ENCODE measurements at places on chromosomes 3 and 15. TPM values are rescaled to one million over a fixed set of nuclear protein-coding genes. Genes with fewer than 3 reads are reported as not detected.

GRCh38 chr3:184982076-184982475 is 170.1 kb downstream of the VPS8 start:
- no peaks in the 10 kb centered on the region for H3K36me3 ChIP-seq
- no peaks in the 10 kb centered on the region for H3K27me3 ChIP-seq
- no peak for DNase-seq
- H3K4me1 ChIP-seq, result no peaks in the 10 kb centered on the region
- no peak overlapping the region for H3K27ac ChIP-seq
- no peak overlapping the region for H3K4me3 ChIP-seq

GRCh38 chr15:40306908-40307307 is 827 bp downstream of the PLCB2 start:
- H3K4me3 ChIP-seq, result no peak overlapping the region
- H3K36me3 ChIP-seq, result no peaks in the 10 kb centered on the region
- no peak for DNase-seq
- H3K27ac ChIP-seq, result no peak overlapping the region
- H3K27me3 ChIP-seq, result peaks cover 41% of the 10 kb centered on the region

DNA sequence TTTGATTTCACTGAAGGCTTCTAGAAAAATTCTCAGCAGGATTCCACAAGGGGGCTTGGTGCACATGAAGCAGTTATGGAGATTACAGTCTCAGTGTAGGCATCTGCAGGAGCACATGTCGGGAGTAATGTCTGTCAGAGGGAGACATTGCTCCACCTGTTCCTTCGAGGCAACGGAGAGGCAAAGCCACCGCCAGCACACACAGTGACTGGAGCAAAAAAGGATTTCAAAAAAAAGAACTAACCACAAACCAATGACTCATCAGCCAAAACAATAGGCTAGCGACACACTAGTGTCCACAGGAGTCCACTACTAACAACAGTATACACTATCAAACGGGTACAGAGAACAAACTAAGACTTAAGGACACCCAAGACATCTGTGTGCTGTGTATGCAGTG is 68.9 kb downstream of the NPTN start:
- H3K4me1 ChIP-seq, result peaks cover 8% of the 10 kb centered on the region
- peaks cover 53% of the 10 kb centered on the region for H3K36me3 ChIP-seq
- no peak overlapping the region for H3K4me3 ChIP-seq
- H3K27ac ChIP-seq, result no peak overlapping the region

GRCh38 chr3:147403511-147403910 is 2.8 kb downstream of the ZIC4 start:
- no peak for DNase-seq
- no peak overlapping the region for H3K4me3 ChIP-seq
- H3K27me3 ChIP-seq, result peaks cover 85% of the 10 kb centered on the region
- no peak overlapping the region for H3K27ac ChIP-seq
- H3K36me3 ChIP-seq, result no peaks in the 10 kb centered on the region
- H3K4me1 ChIP-seq, result no peaks in the 10 kb centered on the region

DNA sequence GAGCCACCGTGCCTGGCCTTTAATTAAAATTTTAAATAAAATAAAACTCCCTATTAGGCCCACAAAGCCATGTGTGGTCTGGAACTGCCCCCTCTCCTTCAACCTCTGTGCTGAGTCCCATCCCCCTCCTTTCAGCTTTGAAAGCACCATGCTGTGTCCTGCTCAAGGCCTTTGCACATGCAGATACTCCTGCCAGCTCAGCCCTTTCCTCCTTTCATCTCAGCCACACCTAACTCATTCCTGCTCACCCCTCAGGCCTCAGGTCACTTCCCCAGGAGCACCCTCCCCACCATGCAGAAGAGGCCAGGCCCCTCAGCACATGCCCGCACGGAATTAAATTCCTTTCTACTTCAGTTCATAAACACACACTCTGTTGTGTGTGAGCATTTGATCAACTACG is 28.1 kb downstream of the ATRIP start:
- H3K27me3 ChIP-seq, result no peaks in the 10 kb centered on the region
- no peak overlapping the region for H3K27ac ChIP-seq
- peak; percentile 55 for DNase-seq

GRCh38 chr3:52205727-52206372 is 7.9 kb downstream of the ALAS1 start:
- no peaks in the 10 kb centered on the region for H3K27me3 ChIP-seq
- peaks cover 93% of the 10 kb centered on the region for H3K36me3 ChIP-seq
- peaks cover 4% of the 10 kb centered on the region for H3K4me1 ChIP-seq
- DNase-seq, result peak; percentile 79

DNA sequence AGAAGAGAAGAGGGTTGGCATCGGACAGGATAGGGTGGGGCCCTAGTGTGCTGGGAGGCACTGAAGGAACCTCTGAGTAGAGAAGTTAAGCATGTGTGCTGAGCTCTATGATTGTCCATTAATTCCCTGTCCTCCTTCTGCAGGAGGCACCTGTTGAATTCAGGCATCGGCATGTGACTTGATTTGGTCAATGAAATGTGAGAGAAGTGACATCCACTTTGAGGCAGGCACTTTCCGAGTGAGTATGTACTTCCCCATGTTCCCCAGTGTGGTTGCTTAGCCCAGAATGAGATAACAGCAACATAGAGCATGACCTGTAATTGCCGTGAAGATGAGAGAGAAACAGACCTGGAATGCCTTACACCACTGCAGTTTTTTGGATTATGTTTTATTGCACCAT is 224.8 kb downstream of the RPLP1 start:
- H3K36me3 ChIP-seq, result no peaks in the 10 kb centered on the region
- no peaks in the 10 kb centered on the region for H3K4me1 ChIP-seq
- peaks cover 42% of the 10 kb centered on the region for H3K27me3 ChIP-seq
- DNase-seq, result no peak
- no peak overlapping the region for H3K4me3 ChIP-seq

GRCh38 chr3:183253528-183254486 is 754 bp downstream of the B3GNT5 start:
- peak overlapping the region; percentile 12 for H3K27ac ChIP-seq
- DNase-seq, result peak; percentile 90
- H3K36me3 ChIP-seq, result no peaks in the 10 kb centered on the region
- H3K27me3 ChIP-seq, result peaks cover 7% of the 10 kb centered on the region
- peak overlapping the region; percentile 86 for H3K4me3 ChIP-seq

- no peaks in the 10 kb centered on the region for H3K27me3 ChIP-seq
- no peaks in the 10 kb centered on the region for H3K36me3 ChIP-seq
- no peaks in the 10 kb centered on the region for H3K4me1 ChIP-seq
- no peak overlapping the region for H3K27ac ChIP-seq
These were observed 362.3 kb upstream of the RGMA start for GRCh38 chr15:93451265-93451664.

- H3K4me1 ChIP-seq, result no peaks in the 10 kb centered on the region
- H3K27me3 ChIP-seq, result no peaks in the 10 kb centered on the region
These were observed 14.9 kb downstream of the CCDC32 start for GRCh38 chr15:40549894-40550293.

DNA sequence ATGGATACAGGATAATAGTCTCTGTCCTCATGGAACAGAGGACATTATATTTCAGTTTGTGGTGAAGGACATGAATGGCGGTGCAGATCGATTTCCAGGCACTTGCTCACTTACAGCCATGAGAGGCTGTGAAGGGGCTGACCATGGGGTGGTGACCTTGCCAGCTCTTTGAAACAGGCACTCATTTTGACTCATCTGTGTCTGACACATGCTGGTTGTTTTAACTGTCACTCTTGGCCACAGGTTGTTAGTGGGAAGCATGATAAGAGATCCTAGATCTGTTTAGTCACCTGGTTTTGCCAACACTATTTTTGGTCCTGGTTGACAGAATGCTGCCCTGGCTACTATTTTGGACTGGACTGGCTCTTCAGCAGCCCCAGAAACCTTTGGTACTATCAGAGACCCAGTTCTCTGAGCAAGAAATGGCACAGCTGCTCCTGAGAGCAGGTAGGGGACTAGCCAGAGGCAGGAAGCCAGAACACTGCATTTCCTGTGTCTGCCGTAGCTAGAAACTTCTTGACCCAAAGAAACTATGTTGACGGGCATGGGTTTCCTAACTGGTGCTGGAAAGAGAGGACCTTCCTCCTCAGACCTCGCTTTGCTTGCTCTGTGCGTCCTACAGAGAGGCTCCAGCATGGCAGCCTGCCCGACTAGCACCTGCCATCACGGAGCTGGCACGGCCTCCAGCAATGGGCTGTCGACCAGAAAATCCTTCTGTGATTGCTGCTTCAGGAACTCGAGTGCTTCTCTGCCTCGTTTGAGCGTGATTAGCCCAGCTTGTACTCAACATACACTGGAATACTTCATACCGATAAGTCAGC is 6.3 kb downstream of the PXYLP1 start:
- H3K36me3 ChIP-seq, result no peaks in the 10 kb centered on the region
- no peaks in the 10 kb centered on the region for H3K27me3 ChIP-seq
- no peak for DNase-seq
- no peak overlapping the region for H3K4me3 ChIP-seq
- H3K27ac ChIP-seq, result no peak overlapping the region
- H3K4me1 ChIP-seq, result peaks cover 24% of the 10 kb centered on the region

DNA sequence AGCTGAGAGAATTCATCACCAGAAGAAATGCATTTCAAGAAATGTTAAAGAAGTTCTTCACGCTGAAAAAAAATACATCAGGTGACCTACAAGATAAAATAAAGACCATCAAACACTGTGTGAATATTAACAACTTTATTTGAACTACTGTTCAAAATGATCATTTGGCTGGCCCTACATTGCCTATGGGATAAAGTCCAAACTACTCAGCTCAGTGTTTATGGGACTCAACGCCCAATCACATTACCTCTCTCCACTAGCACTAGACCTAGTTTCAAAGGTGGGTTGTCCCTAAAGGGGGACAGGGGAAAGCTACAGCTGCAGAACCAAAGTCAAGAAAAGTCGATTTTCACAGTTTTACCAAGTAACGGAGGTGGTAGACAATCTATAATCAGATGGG is 62.0 kb downstream of the DLG1 start:
- H3K27ac ChIP-seq, result no peak overlapping the region
- no peaks in the 10 kb centered on the region for H3K36me3 ChIP-seq
- DNase-seq, result no peak
- no peak overlapping the region for H3K4me3 ChIP-seq
- H3K27me3 ChIP-seq, result no peaks in the 10 kb centered on the region
- peaks cover 3% of the 10 kb centered on the region for H3K4me1 ChIP-seq

GRCh38 chr3:10600296-10600714 is 94.9 kb upstream of the ATP2B2 start:
- peaks cover 16% of the 10 kb centered on the region for H3K27me3 ChIP-seq
- peaks cover 9% of the 10 kb centered on the region for H3K4me1 ChIP-seq
- H3K36me3 ChIP-seq, result no peaks in the 10 kb centered on the region
- no peak overlapping the region for H3K27ac ChIP-seq
- DNase-seq, result no peak

DNA sequence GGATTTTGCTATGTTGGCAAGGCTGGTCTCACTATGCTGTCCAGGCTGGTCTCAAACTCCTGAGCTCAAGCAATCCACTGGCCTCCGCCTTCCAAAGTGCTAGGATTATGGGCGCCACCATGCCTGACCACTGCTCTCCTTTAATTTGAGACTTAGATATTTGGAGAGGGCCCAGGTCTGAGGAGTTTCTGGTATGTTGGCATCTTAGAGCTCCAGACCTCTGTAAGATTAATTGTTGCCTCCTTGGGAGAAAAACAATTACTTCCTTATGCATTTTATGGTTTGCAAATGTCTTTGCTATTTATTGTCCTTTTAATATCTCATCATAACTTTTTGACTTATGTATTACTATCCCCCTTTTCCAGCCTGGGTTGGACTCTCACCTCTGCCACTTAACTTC is 2.9 kb downstream of the ZNF774 start:
- peaks cover 4% of the 10 kb centered on the region for H3K4me1 ChIP-seq
- H3K27me3 ChIP-seq, result no peaks in the 10 kb centered on the region
- no peak for DNase-seq
- no peaks in the 10 kb centered on the region for H3K36me3 ChIP-seq
- no peak overlapping the region for H3K4me3 ChIP-seq
- H3K27ac ChIP-seq, result no peak overlapping the region

- H3K27ac ChIP-seq, result no peak overlapping the region
- no peak overlapping the region for H3K4me3 ChIP-seq
- DNase-seq, result no peak
These were observed 84.3 kb upstream of the NEO1 start for GRCh38 chr15:72967811-72968530.

Gene ADCY5
- 0.59 TPM for total RNA-seq

Gene GOLGA6A
- under 0.01 TPM for total RNA-seq

Gene CDHR4
- total RNA-seq, result not detected

Gene GOLGA8G
- total RNA-seq, result not detected

Data from osteoblast (primary cell).